Stimulated activated naive CD4-positive, alpha-beta T cell (primary cell): ENCODE measurements at places on chromosomes 16 and 17.

DNA sequence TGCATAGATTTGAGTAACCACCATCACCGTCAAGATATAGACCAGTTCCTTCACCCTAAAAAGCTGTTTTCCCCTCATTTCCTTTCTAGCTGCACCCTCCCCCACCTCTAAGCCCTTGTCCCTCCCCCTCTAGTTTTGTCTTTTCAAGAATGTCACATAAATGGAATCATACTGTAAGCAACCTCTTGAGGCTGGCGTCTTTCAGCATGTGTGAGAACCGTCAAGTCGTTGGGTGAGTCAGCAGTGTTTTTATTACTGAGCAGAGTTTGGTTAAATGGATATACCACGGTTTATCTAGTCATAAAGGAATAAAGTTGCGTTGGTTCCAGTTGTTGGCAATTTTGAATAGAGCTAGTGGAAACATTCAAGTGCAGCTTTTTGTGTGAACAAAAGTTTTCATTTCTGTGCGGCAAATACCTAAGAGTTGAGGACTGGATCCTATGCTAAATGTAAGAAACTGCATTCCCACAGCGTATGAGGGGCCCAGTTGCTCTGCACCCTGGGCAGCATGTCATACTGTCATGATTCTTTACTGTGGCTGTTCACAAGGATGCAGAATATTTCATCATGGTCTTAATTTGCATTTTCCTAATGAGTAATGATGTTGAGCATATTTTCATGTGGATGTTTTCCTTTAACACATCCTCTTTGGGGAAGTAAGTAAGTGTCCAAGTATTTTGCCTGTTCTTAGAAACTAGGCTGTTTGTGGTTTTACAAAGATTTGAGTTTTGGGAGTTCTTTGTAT is 264.3 kb downstream of the CPPED1 start:
- DNase-seq: no peak

DNA sequence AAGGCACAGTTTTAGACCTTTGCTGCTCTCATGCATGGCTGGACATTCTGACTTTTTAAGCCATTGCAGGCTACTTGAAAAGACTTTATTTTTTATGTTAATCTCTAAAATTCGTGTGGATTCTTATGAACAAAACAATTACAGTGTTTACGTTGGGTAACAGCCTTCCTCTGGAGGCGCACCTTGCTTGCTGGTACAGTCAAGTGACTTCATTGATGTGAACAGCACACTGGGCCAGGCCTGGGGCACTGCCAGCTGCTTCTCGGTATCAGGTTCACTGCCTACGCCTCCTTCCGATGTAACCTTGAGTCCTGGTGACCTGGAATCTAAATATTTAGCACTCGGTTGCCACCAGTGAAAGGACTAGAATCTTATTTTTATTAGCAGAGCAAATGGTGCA is 27.8 kb downstream of the MARCHF10 start:
- DNase-seq: no peak

- DNase-seq: no peak
Observed at GRCh38 chr16:55809851-55810250, 23.0 kb downstream of the CES1 start.

GRCh38 chr17:63682441-63682840 is 17.5 kb downstream of the LIMD2 start:
- no peak for DNase-seq

- DNase-seq: no peak
Observed at GRCh38 chr17:50123649-50124349, 6.2 kb downstream of the SAMD14 start.

- no peak for DNase-seq
Observed at GRCh38 chr16:20814784-20815183, 8.5 kb downstream of the REXO5 start.

DNA sequence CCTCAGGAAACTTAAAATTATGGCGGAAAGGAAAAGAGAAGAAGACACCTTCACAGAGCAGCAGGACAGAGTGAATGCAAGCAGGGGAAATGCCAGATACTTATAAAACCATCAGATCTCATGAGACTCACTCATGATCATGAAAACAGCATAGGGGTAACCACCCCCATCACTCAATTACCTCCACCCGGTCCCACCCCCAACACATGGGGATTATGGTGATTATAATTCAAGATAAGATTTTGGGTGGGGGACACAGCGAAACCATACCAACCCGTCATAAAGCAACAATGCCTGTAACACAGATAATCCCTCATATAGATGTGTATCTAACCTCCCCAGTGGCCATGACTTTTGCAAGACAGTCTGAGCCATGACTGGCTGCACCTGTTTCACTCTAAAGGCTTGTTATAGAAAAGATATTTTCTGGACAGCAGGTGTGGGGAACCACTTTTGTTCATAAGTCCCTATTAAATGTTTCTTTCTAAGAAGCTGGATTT is 7.0 kb upstream of the GSDMA start:
- no peak for DNase-seq

DNA sequence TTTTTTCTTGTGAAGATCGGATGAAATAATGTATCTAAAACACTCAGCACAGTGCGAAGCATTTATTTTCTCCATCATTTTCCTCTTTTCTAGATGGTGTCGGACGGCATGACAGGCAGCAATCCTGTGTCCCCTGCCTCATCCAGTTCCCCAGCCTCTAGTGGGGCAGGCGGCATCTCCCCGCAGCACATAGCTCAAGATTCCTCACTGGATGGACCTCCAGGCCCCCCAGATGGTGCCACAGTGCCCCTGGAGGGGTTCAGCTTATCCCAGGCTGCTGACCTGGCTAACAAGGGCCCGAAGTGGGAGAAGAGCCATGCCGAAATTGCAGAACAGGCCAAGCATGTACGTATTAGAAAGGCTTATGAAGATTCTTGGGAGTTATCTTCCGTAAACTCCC is 5.0 kb downstream of the SRCAP start:
- no peak for DNase-seq

DNA sequence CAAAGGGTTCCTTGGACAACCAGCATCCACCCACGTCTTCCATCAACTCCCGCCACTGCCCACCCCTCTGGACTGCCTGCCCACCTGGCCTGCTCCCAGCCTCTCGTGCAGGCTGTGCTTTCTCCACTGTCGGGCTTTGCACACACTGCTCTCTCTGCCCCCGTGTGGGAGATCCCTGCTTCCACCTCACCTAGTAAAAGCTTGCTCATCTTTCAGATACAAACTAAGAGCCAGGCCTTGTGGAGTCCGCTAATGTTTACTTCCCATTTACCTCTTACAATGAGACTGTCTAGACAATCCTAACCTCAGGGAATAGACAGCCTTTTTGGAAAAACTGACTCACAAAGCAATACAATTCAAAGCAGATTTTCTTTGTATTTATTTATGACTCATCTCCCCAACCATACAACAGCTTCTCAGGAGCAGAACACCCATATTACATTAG is 67.6 kb downstream of the USP31 start:
- DNase-seq: no peak

- DNase-seq: no peak
Observed at GRCh38 chr16:46830417-46830901, 521 bp downstream of the C16orf87 start.

- DNase-seq: no peak
Observed at GRCh38 chr16:30053376-30054015, 12.1 kb upstream of the ALDOA start.

DNA sequence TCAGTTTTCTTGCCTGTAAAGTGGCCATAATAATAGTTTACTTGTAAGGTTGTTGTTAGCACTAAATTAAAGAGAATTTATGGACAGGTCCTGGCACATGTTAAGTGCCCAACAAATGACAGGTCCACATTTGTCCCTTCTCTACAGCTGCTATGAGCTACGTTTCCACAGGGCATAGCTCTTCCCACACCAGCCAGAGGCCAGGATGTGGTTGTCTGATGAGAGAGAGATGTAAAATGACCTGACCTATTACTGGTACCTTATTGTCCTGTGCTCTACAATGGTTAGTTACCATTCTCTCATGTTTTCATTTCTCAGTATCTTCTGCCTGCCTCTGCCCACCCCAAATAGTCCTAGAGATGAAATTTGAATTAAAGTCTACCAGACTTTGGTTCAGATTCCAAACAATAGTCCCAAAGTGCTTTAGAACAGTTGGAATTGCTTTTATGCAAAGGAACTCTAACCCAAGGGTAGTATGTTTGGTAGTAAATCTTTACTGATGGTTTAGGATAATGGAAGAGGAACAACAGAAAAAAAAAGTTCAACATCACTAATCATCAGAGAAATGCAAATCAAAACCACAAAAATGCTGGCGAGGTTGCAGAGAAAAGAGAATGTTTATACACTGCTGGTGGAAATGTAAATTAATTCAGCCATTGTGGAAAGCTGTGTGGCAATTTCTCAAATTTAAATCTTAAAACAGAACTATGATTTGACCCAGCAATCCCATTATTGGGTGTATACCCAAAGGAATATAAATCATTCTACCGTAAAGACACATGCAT is 57.1 kb upstream of the ANKFN1 start:
- DNase-seq: no peak

DNA sequence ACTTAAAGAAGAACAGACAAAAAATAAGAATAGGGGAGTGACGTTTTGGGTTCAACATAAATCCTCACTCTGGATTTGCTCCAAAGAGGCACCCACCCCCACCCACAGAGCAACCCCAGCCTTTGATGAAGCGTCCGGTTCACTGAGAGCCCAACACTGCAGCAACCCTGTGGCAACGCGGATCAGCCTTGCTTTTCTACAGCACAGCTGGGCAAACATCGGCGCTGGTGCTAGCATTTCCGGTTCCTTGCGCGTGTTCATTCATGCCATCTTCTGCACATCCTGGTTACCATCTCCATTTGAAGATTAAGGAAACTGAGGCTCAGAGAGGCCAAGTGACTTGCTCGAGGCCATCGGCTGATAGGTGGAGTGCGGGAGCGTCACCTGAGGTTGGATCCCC is 8.7 kb upstream of the GINS2 start:
- DNase-seq: no peak

GRCh38 chr16:81936209-81937000 is 74.9 kb downstream of the SDR42E1 start:
- no peak for DNase-seq

DNA sequence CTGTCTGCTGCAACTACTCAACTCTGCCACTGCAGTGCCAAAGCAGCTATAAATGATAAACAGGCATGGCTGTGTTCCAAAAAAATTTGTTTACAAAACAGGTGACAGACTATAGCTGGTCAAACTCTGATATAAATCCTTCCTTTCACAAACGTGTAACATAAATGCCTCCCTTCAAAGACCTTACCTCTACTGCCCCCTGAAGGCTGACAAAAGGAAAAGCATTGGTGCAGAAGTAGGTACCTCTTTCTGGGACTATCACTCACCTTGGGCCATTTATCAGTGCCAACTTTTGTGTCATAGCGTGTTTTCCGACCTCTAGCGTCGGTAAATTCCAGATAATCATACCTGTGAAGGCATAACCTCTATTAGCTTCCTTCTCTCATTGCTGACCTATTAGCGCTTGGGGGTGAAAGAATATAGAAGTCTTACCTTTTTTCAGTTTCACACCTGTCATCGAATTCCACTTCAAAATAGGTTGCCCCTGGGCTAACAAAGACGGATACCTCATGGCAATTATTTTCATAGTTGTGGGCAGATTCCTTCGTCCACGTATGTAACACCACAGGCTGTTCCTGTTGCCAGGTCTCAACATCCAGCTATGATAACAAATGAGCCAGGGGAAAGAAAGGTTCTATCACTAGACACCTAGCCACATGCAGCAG is 67.9 kb downstream of the ZZEF1 start:
- no peak for DNase-seq

DNA sequence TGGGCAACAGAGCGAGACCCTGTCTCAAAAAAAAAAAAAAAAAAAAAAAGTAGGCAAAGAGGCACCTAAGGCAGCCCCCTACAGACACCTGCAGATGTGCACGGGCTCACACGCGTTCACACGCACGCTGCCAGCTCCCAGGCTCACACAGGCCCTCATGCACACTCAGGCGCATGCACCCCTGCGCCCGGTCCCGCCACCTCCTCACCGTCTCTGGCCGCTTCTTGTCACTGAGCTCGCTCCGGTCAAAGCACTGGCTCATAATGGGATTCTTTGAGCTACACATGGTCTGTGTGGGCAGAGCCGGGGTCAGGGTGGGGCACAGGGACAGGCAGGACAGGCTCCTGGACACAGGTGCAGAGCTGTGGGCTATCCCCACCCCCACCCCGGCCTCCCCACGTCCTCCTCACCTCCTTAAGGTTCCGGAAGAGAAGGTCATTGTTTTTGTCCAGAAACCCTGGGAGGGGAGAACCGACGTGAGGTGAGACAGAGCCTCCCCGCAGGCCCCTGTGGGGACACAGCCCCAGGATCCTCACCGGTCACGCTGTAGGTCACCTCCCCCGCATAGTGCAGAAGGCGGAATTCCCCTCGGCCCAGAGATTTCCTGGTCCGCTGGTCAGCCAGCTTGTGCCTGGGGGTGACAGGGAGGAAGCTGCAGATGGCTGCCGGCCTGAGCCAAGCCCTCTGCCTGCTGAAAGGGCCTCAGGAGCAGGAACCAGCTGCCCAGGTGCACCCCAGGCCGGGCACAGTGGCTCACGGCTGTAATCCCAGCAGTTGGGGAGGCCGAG is 17.9 kb downstream of the MYO1C start:
- no peak for DNase-seq

- no peak for DNase-seq
Observed at GRCh38 chr17:61848896-61849295, 14.4 kb downstream of the BRIP1 start.

GRCh38 chr16:87252269-87252970 is 64.8 kb downstream of the C16orf95 start:
- no peak for DNase-seq

GRCh38 chr17:17951524-17951923 is 20.7 kb downstream of the TOM1L2 start:
- no peak for DNase-seq

DNA sequence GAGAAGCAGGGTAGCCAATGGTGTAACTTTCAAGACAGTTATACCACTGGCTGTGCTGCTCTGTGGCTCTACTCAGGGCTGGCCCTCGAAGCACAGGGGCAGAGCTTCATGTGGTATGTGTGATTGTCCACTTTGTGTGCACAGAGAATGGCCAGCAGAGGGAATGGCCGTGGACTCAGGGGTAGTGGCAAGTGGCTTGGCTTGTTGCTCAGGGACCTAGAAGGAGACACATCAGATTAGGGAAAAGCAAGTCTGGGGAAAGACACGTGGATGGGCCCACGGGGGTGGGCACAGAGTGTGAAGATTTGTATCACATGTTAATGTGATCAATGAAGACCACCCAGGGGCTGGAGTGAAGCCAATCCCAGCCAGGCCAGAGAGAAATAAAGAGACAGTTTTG is 20.0 kb upstream of the XYLT2 start:
- DNase-seq: no peak

- peak; percentile 44 for DNase-seq
Observed at GRCh38 chr16:50067290-50067853, 1.6 kb downstream of the HEATR3 start.

- no peak for DNase-seq
Observed at GRCh38 chr17:57679356-57679755, 65.7 kb downstream of the CCDC182 start.

GRCh38 chr16:54546521-54546920 is 259.9 kb upstream of the IRX3 start:
- no peak for DNase-seq

- DNase-seq: peak; percentile 24
Observed at GRCh38 chr17:77476931-77477805, 336.4 kb downstream of the SEC14L1 start.

GRCh38 chr17:8004899-8005298 is 2.5 kb downstream of the GUCY2D start:
- DNase-seq: no peak

- DNase-seq: no peak
Observed at GRCh38 chr17:48546137-48546923, 1.4 kb upstream of the HOXB2 start.
